ENCODE measurements at places on chromosomes 2 and 18.

GRCh38 chr2:109062145-109062858 is 66.7 kb upstream of the SH3RF3 start:
- DNase-seq: peak; percentile 25

GRCh38 chr2:203453858-203454451 is 81.1 kb downstream of the RAPH1 start:
- peak; percentile 62 for DNase-seq

DNA sequence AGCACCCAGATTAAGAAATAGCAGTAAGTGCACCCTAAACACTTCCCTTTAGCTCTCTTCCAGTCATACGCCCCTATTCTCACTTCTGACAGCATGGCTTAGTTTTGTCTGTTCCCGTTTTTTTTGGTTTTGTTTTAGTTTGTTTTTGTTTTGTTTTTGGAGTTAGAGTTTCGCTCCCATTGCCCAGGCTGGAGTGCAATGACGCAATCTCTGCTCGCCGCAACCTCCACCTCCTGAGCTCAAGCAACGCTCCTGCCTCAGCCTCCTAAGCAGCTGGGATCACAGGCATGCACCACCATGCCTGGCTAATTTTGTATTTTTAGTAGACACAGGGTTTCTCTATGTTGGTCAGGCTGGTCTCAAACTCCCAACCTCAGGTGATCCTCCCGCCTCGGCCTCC is 2067.7 kb downstream of the SUCLG1 start:
- DNase-seq: no peak

- no peak for DNase-seq
Observed at GRCh38 chr2:11995456-11995855, 249.0 kb downstream of the LPIN1 start.

- no peak for DNase-seq
Observed at GRCh38 chr18:21040466-21040865, 71.1 kb downstream of the ROCK1 start.

- DNase-seq: no peak
Observed at GRCh38 chr18:21361307-21361880, 119.4 kb downstream of the GREB1L start.

GRCh38 chr18:74589021-74589420 is 8.6 kb upstream of the ZNF407 start:
- DNase-seq: no peak

GRCh38 chr2:11773747-11774525 is 27.5 kb downstream of the LPIN1 start:
- DNase-seq: no peak

DNA sequence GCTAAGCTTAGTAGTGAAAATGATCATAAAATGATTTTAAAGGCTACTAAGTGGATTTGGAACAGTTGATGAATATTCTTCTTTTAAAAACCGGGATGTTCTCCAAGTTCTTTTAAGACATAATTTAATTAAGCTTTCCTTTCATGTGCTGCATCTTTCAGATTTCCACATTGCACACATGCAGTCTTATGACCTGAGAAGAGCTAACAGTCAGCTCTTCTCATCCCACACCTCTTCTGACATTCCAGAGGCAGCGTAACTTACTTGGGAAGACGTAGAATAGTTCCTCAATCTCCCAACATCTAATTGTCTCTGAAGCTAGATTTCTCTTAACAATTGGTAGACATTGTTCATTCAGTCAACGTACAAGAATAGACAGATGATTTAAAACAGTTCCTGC is 181.8 kb downstream of the SP3 start:
- DNase-seq: no peak

DNA sequence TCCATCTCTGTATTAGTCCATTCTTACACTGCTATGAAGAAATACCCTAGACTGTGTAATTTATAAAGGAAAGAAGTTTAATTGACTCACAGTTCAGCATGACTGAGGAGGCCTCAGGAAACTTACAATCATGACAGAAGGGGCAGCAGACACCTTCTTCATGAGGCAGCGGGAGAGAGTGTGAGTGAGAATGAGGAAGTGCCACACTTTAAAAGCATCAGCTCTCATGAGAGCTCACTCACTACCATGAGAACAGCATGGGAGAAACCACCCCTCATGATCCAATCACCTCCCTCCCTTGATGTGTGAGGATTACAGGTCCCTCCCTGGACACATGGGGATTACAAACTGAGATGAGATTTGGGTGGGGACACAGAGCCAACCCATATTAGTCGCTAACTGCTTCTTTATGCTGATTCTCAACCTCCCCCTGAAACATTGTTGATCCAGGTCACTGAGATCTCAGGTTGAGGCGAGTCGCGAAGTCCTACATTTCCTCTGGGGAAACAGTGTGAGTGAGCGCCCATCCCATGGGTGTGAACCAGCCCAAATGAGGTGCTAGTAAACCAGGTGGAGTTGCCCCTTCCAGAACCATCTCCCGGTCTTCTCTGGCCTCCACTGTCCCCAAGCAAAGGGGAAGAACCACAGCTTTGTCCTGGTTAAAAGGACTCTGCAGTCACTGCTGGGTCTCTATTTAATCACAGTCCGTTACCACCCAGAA is 123.8 kb downstream of the CAPN13 start:
- no peak for DNase-seq

DNA sequence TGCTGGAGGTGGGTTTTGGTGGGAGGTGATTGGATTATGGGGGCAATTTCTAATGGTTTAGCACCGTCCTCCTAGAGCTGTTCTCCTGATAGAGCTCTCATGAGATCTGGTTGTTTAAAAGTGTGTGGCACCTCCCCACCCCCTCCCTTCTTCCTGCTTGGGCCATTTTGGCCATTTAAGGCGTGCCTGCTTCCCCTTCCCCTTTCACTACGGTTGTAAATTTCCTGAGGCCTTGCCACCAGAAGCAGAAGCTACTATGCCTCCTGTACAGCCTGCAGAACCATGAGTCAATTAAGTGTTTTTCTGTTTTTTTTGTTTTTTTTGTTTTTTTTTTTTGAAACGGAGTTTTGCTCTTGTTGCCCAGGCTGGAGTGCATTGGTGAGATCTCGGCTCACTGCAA is 335.7 kb upstream of the HS6ST1 start:
- no peak for DNase-seq

Data from NCI-H1694 (cell line).